ENCODE measurements at places on chromosomes 2 and 18.

- no peak for DNase-seq
Observed at GRCh38 chr2:36568516-36569246, 29.3 kb downstream of the FEZ2 start.

- no peak for DNase-seq
Observed at GRCh38 chr2:239467956-239468490, 67.2 kb upstream of the HDAC4 start.

- no peak for DNase-seq
Observed at GRCh38 chr18:6236258-6236657, 178.5 kb downstream of the L3MBTL4 start.

- no peak for DNase-seq
Observed at GRCh38 chr2:127054996-127055785, 51.8 kb downstream of the BIN1 start.

GRCh38 chr2:238905224-238905623 is 57.3 kb downstream of the TWIST2 start:
- DNase-seq: no peak

- DNase-seq: no peak
Observed at GRCh38 chr2:208139447-208139846, 6.5 kb downstream of the CRYGB start.

- DNase-seq: no peak
Observed at GRCh38 chr2:196159221-196159892, 12.0 kb downstream of the STK17B start.
